Activated CD4-positive, CD25-positive, alpha-beta regulatory T cell treated with anti-CD3 and anti-CD28 coated beads, Interleukin-2, amount 50 U/mL, for 16 hours (primary cell): ENCODE measurements at places on chromosomes 2 and 18.

- no peak for DNase-seq
Measured at GRCh38 chr2:126510356-126510755, 145.6 kb upstream of the GYPC start.

GRCh38 chr2:134301928-134302260 lies 48.0 kb downstream of the MGAT5 start:
- DNase-seq = no peak

- DNase-seq = no peak
Measured at GRCh38 chr18:12005538-12006487, 24.5 kb downstream of the IMPA2 start.

DNA sequence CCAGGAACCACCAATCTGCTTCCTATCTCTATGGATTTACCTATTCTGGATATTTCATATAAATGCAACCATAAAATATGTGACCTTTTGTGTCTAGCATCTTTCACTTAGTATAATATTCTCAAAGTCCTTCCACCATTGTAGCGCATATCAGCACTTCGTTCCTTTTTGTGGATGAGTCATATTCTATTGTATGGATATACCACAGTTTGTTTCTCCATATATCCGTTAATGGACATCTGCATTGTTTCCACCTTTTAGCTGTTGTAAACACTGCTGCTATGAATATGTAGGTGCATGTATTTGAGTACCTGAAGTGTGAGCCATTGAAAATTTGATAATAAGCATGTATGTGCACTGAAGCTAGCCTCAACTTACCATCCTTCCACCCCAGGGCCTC lies 80.1 kb downstream of the NBAS start:
- no peak for DNase-seq

DNA sequence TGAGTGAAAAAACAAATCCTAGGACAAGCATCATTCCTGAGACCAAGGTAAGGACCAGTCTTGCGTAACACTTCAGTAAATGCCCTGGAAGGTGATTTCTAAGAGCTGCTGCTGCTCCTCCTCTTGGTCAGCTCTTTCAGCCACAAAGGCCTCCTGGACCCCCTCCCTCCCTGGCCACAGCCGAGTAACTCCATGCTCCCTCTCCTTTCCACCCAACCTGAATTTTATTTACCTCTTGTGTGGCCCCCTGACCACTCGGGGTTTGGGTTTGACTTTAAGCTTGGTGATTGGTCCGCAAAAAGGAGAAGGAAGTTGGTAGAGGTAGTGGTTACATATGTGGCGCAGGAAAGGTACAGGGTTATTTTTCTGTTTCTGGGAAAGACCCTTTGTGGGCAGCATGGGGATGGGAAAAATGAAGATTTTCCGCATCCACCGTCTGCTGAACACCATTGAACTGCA lies 9.2 kb downstream of the HTRA2 start:
- no peak for DNase-seq

GRCh38 chr2:176781570-176782217 lies 430.9 kb upstream of the HNRNPA3 start:
- DNase-seq = no peak

DNA sequence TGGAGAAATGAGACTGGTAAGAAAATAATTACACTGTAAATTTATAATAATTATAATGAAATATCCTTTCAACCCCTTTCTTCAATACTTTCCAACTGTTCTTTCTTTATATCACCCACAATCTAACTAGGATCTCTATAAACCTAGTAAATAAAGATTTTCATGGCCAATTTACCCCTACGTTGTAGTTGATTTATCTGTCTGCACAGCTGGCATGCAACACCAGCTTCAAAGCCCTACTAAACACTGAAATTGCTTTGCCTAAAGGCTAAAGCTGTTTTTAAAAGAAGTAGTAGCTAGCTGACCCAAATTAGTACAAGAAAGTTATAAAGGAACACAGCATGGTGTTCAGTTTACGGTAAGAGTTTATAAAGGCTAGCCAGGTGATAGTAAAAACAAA lies 140.1 kb downstream of the NOL4 start:
- DNase-seq = no peak

- no peak for DNase-seq
Measured at GRCh38 chr18:8765783-8766463, 60.6 kb downstream of the MTCL1 start.

DNA sequence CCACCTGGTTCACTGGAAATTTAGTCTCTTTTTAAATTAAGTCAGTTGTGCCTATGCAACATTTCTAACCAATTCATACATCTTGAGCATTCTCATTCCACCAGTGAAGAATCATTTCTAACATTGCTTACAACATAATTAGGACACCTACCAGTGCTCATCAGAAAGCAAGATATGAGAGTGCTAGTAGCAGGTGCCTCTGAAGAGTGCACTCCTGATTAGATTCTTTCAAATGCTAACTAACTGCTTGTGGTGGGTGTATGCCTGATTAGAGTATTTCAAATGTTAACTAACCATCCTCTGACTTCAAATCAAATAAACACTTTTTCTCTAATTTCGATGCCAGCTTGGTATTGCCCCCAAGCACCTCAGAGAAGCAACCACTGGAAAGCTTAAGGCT lies 124.3 kb upstream of the DNAJC10 start:
- DNase-seq = no peak

- DNase-seq = no peak
Measured at GRCh38 chr2:130875935-130876334, 39.2 kb downstream of the ARHGEF4 start.

DNA sequence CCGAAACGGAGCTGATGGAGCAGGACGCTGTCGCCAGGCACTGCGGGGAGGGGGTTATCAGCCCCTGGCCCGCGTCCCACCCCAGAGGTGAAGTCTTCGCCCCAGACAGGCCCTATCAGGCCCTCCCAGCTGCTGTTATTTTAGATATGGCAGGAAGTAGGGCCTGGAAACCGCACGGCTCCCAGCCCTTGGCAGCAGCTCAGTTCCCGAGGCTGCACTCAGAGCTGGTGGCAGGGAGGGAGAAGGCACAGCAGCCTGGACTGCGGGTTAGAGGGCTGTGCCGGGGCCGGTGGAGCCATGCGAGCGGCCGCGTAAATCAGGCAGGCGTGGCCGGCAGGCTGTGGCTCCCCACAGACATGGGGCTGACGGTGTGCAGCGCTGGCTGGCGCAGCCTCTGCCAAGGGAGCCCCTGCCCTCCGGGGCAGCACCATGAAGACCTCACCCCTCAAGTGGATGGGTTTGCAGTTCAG lies 111.4 kb downstream of the NFATC1 start:
- DNase-seq = no peak

DNA sequence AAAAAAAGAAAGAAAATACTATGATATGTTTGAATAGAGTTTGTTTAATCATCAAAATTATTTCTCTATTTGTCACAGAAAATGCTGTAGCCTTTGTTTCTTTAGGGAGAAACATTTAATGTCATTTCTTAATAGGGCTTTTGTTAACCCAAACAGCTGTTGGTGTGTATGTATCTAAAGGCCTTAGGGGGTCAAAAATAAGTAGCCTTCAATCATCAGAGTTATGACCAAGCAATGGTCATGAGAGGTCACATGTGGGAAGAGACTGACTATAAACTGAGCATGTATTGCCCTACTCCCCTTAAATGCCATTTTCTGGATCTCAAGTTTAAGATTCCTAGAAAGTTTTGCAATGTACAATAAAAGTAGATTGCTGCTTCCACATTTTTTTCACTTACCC lies 22.7 kb downstream of the HNMT start:
- no peak for DNase-seq

- DNase-seq = no peak
Measured at GRCh38 chr2:196827356-196827755, 18.2 kb upstream of the C2orf66 start.

- DNase-seq = no peak
Measured at GRCh38 chr2:99481941-99482340, 7.9 kb downstream of the REV1 start.

DNA sequence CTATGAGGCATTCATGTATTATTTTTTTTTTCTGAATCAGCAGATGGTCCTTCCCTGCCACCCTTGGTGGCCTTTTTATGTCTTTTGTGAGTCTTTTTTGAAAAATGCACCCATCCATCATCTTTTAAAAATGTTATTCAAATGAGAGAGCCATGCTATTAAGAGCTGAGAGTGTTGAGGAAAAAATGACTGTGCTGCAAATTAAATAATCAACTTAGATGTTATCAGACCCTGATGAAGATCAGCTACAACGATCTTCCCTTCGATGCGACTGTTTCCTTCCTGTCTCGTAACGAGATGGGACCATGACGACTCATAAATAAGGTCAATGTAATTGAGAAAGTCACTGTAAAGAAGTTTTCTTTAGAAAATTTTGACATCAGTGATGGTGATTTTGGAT lies 44.4 kb downstream of the TRIB2 start:
- no peak for DNase-seq

GRCh38 chr2:219506802-219507526 lies 7.3 kb upstream of the ASIC4 start:
- DNase-seq = no peak
